ENCODE measurements at places on chromosomes 3 and 15.

- no peak for DNase-seq
Measured at GRCh38 chr3:133835961-133836360, 30.3 kb downstream of the SRPRB start.

DNA sequence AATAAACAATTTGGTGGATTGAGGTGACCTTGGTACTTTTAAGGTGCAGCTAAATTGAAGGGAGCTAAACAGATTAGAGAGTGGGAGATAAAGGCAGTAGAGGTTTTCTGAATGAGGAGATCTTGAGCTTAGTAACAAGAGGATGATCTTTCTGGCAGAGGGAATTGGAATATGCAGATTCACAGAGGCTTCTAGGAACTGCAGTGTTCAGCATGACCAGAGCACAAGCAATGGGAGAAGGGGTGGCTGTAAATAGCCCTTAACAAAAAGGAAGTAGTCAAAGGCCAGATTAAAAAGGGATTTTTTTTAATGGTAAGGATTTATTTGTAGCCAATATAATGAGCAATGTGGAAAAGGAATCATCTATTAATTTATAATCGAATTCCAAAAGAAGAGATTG lies 5.7 kb upstream of the BNIP2 start:
- no peak for DNase-seq

- DNase-seq, result no peak
Measured at GRCh38 chr15:37847776-37848175, 86.7 kb upstream of the TMCO5A start.

DNA sequence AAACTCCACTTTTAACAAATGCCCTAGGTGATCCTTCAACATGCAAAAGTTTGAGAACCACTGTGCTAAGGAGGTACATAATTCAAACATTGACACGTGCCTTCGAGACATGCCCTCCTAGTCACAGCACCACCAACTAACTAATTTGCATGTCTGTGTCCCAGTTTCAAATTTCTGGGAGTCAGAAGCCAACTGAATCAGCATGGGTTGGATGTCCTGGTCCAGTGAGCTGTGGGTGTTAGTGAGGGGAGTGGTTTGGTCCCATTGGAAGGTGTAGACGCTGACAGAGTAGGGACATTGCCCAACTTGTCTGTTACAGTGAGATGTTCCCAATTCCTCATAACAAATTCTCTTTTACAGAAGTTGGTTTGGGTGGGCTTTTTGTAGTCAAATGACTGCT lies 67.3 kb upstream of the ADPGK start:
- no peak for DNase-seq

DNA sequence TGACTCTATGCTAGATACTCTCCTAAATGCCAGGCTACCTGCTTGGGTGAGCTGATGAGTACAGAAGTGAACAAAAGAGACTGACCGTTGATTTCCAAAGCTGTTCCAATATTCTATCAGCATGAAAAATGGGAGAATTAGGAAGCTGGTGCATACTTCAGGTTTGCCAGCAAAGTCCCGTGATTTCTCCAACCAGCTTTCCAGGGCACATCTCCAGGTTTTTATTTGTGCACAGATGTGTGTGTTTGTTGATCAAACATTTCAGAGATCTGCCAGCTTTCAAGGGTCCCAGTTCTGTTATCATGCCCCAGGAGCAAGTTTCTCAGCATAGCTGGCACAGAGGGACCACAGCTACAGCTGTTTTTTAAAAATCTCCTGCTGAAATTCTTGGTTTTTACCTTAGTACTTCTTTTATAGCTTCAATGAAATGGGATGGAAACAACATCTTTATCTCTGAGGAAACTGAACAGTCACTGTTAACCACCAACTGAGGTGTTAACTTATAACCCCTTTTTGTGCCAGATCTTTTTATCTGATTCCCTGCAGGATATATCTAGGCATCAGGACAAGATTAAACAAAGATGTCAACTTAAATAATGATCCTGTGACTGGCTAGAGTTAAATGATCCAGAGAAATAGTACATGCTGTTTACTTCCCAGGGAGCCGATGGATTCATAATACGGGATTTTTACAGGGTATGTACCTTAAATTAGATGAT lies 380.8 kb downstream of the GRM7 start:
- no peak for DNase-seq

GRCh38 chr3:16538507-16538906 lies 25.0 kb upstream of the RFTN1 start:
- no peak for DNase-seq
